ENCODE measurements at places on chromosomes 13 and 19. TPM values are rescaled to one million over a fixed set of nuclear protein-coding genes. Genes with fewer than 3 reads are reported as not detected.

The EPS8L1 gene
- 3.9 TPM for total RNA-seq

The REXO1 gene
- total RNA-seq = 39.7 TPM

The GPATCH1 gene
- total RNA-seq = 4.1 TPM

The ZNF66 gene
- 5.0 TPM for total RNA-seq

The FXYD5 gene
- 12.2 TPM for total RNA-seq

The CXCL17 gene
- total RNA-seq = 0.25 TPM

The SAFB2 gene
- 36.3 TPM for total RNA-seq

The ACP7 gene
- total RNA-seq = not detected

The ZNF132 gene
- not detected for total RNA-seq
